ENCODE measurements at places on chromosomes 1 and 21. TPM values are rescaled to one million over a fixed set of nuclear protein-coding genes. Genes with fewer than 3 reads are reported as not detected.

Gene GSTM3
- 51.4 TPM for total RNA-seq

DNA sequence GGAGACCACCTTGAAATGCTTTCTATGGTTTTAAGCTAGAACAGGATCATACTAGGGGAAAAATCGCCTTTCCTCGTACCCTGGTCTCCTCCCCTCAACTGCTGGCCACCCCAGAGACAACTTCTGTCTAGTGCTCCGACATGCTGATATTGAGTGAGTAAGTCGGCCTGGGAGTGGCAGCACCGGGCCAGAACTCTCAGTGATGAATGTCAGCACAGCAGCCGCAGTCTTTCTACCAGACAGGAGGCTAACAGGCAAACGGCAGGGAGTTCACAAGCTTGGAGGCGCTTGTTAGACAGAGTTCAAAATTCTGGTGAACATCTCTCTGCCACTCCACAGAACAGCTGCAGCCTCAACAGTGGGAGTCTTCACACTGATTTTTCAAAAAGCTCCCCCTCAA is 716.9 kb downstream of the ADGRL2 start:
- DNase-seq = peak; percentile 19

- DNase-seq = peak; percentile 84
These were observed 5.4 kb upstream of the LAMC2 start for GRCh38 chr1:183180634-183181056.

Gene LCE1C
- total RNA-seq = not detected

DNA sequence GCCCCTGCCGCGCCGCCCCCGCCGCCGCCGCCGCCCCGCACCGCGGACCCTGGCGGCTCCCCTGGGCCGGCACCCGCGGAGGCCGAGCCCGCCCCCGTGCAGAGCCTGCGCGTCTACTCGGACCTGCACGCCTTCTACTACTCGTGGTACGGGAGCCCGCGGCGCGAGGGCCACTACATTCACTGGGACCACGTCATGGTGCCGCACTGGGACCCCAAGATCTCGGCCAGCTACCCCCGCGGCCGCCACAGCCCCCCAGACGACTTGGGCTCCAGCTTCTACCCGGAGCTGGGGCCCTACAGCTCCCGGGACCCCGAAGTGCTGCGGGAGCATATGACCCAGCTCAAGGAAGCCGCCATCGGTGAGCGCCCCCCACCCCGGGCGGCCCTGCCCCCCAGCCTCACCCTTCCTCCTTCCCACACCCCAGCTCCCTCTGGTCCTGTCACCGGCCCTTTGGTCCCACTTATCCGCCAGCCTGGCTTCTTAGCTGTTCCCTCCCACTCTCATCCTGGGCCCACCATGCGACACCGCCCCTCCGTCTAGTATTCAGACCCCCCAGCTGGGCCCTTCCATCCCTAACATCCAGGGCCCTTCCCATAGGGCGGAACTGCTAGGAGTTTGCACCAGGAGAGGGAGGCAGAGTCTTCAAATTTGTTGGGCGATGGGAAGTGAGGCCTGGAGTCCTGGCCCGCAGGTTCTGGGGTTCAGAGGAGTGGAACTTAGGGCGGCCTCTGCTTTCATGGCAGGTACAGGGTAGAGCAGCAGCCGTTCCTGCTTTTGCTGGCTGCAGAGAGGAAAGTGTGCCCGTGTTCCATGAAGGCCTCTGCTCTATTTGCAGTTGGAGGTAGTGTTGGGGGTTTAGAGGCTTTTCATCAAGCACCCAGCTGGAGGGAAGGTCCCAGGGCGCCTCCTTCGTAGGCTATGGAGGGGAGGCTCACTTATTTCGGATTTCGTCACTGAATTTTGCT is 1.0 kb downstream of the MANEAL start:
- DNase-seq = no peak

Gene MCOLN3
- 2.5 TPM for total RNA-seq
